ENCODE measurements at places on chromosomes 2 and 18.

GRCh38 chr18:59372975-59373374, 13.9 kb upstream of the LMAN1 start:
- no peak for DNase-seq

GRCh38 chr2:237182422-237183123, 96.9 kb downstream of the COPS8 start:
- no peak for DNase-seq

GRCh38 chr2:55843096-55843993, 80.2 kb downstream of the EFEMP1 start:
- peak; percentile 68 for DNase-seq

DNA sequence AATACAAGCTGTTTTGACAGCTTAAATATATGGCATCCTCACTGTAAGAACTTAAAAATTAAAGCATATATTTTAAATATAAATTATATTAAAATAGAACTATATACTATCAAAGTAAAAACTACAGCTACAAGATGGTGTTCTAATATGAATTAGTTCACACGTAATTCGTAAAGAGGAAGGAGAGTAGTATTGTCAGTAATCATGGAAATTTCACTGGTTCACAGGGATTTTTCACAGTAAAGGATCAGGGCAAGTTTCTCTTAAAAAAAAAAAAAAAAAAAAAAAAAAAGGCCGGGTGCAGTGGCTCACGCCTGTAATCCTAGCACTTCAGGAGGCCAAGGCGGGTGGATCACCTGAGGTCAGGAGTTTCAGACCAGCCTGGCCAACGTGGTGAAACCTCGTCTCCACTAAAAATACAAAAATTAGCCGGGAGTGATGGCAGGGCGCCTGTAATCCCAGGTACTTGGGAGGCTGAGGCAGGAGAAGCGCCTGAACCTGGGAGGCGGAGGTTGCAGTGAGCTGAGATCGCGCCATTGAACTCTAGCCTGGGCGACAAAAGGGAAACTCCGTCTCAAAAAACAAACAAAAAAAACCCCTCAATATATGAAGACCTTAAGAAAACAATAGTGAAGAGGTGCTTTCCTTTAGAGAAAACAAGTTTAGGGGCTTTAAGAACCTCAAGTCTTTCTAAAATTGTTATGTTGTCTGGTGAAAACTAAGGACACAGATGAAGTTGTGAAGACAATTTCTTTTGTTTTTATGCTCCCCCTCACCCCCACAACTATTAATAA, 32.5 kb downstream of the PNO1 start:
- DNase-seq = no peak

GRCh38 chr2:6960659-6961058, 43.4 kb downstream of the RNF144A start:
- DNase-seq = no peak

DNA sequence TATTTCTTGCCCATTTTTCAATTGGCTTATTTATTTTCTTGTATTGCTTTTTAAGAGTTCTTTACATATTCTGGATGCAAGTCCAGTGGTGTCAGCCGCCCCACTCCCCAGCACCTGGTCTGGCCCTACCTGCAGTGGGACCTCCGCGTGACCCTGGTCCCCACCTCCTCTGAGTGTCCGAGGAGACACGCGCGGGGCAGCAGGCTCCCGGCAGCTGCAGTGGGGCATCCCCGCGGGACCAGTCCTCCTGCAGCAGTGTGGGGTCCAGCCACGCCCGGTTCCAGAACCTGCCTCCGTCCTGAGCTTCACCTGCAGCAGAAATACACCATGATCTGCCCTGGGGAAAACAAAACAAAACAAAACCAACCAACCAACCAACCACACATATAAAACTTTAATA, 48.9 kb upstream of the IL1R1 start:
- DNase-seq = no peak

DNA sequence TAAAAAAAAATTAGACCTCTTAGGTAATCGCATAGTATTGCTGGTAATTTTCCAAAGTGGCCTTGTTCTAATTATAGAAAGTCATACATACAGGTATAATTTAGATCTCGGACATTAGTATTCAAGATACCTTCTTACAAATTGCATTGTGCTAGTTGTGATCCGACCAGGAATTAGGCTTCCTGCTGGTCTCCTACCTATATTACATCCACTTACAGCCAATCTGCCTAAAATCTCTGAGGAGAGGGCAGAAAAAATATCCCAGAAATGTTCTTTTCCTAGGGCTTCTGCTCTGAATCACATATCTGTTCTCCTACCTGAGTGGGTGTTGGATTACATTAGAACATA, 314.7 kb upstream of the GULP1 start:
- no peak for DNase-seq

GRCh38 chr2:24771061-24771460, 22.1 kb downstream of the PTRHD1 start:
- DNase-seq = no peak

DNA sequence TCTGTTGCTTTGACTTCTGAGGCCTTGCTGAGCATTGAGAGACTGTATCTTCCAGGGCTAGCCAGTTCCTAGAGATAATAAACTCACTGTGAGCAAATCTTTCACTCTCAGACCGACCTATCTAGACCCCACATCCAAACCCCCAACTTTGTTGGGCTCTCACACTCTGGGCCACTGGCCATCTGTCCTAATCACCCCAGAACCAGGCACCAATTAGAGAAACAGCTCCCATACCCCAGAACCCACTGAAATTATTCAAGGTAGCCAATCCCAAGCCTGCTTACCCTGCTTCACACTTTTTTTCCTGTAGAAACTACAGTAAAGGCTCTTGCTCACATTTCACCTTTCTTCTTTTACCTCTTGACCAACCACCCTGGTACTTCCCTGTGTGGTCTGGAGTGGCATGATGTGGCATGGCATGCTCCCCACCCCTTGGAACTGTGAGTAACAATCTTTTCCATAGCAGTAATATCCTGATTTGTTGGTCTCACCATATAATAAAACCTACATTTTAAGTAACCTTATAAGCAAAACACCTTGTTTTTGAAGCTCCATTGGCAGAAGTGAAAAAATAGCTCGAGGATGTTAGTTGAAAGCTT, 55.2 kb downstream of the ANKRD12 start:
- no peak for DNase-seq

- no peak for DNase-seq
Observed at GRCh38 chr2:189960346-189960745, 102.2 kb downstream of the MSTN start.

GRCh38 chr2:54360055-54360792, 95.9 kb upstream of the SPTBN1 start:
- DNase-seq = no peak

- DNase-seq = no peak
Observed at GRCh38 chr18:23300231-23300805, 152.8 kb upstream of the RIOK3 start.

DNA sequence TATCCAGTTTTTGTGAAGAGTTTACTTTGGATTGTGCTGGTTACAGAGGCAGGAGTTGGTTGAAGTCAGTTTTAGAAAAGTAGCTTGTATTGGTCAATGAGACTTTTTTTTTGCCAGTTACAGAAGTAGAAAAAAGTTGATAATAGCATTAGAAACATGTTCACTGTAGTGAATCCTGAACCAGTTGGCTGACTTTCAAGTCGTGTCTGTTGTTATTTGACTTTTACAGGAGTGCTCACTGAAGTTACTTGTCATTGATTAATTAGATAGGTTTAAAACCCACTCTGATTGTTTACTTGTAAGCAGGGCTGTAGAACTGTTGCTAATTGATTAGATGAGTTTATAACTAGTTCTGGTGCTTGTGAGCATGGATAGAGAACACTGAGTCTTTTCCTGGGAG, 312.0 kb upstream of the VWC2L start:
- DNase-seq = no peak

Measured in HS-27A (cell line).